Posterior vena cava (tissue), 2 donors: ENCODE measurements at places on chromosomes 12 and 14. TPM values are rescaled to one million over a fixed set of nuclear protein-coding genes. Genes with fewer than 3 reads are reported as not detected.

GRCh38 chr14:104132981-104133380 is 5.4 kb upstream of the KIF26A start:
- peak; percentile 64 for DNase-seq

- no peak for DNase-seq
These were observed 77.2 kb upstream of the RFLNA start for GRCh38 chr12:124217508-124218242.

- DNase-seq: peak; percentile 94
These were observed 109.9 kb downstream of the NCOR2 start for GRCh38 chr12:124457287-124458219.

Gene OTOGL
- total RNA-seq: 0.46 TPM

DNA sequence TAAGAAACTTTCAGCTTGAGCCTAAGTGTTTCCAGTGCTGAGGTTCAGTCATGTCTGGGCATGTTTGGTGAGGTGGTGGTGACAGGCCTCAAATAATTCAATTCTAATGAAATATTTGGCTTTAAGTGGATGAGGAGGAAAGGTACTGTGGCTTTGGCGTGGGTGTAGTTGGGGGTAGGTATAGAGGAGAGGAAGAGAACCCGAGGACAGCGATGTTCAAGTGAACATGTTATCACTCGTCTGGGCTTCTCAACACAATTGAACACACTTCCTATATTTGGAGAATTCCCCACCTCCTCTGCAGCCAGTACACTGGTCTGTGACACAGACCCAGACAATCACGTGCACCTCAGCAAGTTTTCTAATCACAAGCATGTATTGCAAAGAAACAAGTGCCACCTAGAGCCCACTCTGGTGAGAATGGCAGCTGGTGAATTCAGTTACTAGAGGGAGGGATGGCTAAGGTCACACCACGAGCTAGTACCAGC is 53.0 kb downstream of the IFNG-AS1 start:
- no peak for DNase-seq

Gene ZNF385A
- 19.3 TPM for total RNA-seq

Gene PZP
- 0.42 TPM for total RNA-seq

DNA sequence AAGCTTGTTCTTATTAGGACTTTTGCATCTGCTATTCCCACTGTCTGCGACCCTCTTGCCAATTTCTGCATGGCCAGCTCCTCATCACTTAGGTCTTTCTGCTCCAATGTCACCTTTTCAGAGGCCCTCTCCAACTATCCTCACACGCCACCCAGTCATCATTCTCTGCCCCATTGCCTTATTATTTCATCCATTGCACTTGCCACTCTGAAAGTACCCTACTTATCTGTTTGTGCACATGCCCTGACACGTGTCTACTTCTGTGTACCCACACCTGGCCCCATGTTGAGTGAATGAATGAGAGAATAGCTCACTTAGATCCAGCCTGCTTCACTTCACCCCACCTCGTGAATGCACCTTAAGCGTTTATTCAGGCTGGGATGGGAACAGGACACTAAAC is 218.7 kb upstream of the TBX3 start:
- no peak for DNase-seq

Gene WNT1
- total RNA-seq: not detected

DNA sequence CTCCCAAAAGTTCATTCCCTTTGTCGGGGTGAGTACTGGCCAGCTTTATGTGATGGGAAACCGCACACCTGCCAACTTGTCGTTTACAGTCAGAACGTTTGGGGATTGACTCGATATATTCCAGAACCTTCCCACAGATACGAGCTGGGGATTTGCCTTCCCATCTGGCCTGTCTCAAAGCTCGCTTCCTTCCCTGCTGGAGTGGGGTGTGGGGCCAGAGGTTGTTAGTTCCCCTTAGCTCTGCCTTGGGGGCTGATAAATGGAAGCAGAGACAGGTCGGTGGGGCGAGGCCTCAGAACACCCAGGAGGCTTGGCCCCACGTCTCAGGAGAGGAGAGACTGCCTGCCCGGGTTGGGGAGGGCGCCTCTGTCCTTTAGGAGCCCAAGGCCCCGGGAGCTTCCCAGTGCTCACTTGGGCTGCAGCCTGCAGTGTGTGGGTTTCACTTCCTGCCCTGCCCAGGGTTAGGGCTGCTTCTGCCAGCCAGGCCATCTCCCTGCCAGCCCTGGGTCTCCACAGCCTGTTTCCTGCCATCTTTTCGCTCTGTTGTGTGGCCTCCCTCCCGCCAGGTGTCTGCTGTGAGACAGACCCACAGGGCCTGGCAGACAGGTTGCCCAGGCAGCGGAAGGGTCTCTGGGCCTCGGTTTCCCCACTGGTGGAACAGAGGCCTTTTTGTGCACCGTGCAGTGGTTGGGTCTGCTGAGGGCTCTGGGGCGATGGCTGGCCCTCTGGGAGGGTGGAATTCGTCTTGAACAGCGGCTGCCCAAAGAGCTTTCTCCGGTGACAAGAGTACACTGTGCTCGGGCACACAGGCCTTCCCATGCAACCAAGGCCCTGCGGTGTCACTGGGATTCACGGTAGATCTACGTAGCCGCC is 8.1 kb upstream of the TEX22 start:
- DNase-seq: no peak

DNA sequence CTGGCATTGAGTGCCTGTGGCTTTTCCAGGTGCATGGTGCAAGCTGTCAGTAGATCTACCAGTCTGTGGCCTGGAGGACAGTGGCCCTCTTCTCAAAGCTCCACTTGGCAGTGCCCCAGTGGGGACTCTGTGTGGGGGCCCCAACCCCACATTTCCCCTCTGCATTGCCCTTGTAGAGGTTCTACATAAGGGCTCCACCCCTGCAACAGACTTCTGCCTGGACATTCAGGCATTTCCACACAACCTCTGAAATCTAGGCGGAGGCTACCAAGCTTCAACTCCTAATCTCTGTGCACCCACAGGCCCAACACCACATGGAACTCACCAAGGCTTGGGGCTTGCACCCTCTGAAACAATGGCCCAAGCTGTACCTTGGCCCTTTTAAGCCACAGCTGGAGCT is 102.7 kb upstream of the PLEKHG7 start:
- no peak for DNase-seq

DNA sequence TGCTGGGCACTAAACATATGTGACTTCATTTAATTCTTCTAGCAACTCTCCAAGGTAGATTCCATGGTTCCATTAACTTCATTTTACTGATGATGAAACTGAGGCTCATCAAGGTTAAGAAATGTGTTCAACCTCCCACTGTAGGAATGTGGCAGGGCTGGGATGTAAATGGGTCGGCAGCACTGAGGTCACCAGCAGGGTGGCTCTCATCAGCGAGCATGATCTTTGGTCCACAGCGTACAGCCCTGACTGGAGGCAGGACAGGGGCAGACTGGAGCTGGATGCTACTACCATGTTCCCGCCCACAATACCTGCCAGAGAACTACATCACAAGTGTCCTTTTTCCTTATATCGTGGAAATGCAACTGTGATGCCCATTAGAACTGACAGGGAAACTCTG is 4.6 kb downstream of the APPL2 start:
- no peak for DNase-seq
